ENCODE measurements at places on chromosomes 4 and X.

DNA sequence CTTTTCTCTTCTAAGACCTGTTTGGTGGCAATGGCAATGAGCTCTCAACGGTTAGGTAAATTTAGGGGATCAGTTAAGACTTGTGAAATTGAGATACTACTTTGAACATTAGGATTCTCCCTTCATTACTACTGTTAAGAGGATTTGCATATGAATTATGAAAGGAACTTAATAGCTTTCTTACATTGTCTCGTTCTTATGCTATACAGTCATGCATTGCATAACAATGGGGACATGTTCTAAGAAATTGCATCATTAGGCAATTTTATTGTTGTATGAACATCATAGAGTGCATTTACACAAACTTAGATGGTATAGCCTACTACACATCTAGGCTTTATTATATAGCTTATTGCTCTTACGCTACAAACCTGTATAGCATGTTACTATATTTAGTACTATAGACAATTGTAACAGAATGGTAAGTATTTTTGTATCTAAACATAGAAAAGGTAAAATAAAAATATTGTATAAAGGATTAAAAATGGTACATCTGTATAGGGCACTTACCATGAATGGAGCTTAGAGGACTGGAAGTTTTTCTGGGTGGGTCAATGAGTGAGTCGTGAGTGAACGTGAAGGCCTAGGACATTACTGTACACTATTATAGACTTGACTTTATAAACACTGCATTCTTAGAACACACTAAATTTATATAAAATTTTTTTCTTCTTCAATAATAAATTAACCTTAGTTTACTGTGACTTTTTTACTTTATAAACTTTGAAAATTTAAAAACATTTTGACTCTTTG lies 62.5 kb downstream of the PAQR3 start:
- peak; percentile 20 for DNase-seq

DNA sequence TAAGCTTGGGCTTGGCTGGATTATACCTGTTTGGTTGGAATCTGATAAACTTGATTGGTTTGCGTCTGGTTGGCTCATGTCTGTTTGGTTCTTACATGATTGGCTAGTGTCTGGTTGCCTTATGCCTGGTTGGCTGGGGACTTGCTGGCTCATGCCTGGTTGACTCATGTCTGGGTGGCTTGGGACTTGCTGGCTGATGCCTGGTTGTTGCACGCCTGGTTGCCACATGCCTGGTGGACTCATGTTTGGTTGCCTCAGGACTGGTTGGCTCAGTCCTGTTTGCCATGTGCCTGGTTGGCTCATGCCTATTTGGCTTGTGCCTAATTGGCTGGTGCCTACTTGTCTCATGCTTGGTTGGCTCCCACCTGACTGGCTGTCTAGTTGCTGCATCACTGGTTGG lies 104.5 kb downstream of the APOOL start:
- DNase-seq: no peak

- no peak for DNase-seq
These were observed 12.7 kb upstream of the RHOXF2B start for GRCh38 chrX:120090208-120090607.

GRCh38 chr4:168099195-168099594 lies 6.9 kb downstream of the ANXA10 start:
- DNase-seq: no peak

DNA sequence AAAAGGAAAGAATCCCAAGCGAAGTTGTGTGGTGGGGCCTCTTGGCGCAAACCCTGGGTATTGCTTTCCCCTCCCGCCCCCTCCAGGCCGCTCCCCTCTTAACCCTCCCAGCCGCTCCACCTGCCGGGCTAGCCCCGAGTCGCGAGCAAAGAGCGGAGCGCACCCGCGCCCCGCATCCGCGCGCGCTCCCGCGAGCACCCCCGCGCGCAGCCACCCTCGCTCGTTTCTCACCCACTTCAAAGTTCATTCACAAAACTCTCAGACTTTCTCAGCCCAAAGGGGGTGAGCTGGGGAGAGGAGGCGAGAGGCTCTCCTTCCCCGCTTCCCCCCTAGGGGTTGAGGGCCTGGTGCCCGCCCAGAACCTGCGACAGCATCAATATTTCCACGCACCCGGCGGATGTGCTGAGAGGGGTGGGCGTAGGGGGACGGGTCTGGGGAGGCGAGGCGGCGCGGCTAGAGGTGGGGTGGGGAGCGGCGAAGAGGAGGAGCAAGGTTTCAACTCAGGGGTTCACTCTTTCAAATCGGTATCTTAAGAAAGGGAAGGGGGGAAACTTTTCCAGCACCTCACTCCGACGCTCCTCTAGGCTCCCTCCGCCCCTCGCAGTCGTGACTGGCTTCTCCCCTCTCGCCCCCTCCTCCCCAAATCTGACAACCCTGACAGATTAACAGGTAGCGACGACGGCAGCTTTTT lies 1.8 kb downstream of the MAML3 start:
- DNase-seq: no peak

DNA sequence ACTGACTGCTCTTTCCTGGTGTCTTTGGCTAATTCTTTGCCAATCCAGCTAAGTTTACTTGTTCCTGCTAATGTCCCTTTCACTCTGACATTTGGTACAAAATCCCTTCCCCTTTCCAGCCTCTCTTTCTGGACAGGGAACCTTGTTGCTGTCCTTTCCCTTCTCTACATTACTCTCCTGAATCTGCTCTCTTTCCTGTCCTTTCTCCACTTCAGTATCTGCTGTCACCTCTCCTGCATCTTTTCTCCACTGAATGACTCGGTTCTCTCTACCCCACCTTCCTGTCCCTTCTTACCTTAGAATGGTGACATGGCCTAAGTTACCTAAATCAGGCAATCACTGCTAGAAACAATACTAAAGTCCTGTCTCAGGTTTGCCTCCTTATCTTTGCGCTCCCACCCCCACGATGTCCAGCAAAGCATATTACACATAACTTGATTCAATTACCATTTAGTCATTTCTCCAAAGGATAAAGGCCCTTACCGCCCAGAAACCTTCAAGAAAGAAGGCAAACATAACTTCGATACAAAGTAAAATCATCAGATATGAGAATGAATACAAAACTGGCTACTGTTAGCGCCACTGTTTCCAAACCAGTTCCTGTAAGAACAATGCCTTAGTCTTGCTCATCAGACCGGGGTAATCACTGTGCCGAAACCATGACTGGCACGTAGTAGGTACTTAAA lies 890 bp downstream of the BOD1L1 start:
- peak; percentile 27 for DNase-seq

- DNase-seq: peak; percentile 66
These were observed 86.1 kb downstream of the MAGEC1 start for GRCh38 chrX:141989815-141990214.

GRCh38 chrX:40247848-40248622 lies 150.3 kb upstream of the BCOR start:
- no peak for DNase-seq

- DNase-seq: no peak
These were observed 16.1 kb downstream of the BST1 start for GRCh38 chr4:15718959-15719358.

DNA sequence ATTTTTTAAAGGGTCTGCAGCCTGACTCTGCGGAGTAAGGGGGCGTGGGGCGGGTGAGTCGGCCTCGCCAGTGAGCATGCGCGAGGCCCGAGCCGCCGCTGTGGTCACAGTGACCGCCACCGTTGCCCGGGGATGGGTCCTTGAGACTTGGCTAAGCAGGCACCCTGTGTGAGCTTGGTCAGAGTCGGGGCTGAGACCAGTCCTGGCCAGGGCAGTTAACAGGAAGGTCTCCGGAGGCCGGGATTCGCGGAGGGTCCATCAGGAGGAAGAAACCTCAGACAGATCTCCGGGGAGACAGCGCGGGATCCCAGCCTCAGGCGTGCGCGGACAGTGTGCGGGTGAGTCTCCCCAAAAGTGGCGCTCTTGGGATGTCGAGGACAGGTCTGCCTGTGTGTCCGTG lies 1384.4 kb upstream of the PCDH10 start:
- DNase-seq: no peak

DNA sequence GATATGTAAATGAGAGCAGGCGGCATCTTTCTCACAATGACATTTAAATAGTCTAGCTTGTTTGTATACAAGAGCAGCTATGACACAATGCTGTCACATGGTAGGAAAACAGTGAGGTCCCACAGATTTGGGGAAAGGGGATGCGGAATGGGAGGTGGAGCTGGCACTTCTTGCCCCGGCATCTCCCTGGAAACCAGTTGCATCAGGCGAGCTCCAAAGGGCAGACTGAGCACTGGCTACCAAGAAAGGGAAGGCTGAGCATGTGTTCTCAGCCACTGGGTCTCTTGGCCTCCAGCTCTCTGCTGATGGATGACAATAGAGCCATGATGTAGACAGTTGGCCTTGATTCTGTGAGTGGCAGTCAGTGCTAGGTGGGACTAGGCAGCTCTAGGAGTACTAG lies 109.0 kb downstream of the UCHL1 start:
- DNase-seq: no peak

DNA sequence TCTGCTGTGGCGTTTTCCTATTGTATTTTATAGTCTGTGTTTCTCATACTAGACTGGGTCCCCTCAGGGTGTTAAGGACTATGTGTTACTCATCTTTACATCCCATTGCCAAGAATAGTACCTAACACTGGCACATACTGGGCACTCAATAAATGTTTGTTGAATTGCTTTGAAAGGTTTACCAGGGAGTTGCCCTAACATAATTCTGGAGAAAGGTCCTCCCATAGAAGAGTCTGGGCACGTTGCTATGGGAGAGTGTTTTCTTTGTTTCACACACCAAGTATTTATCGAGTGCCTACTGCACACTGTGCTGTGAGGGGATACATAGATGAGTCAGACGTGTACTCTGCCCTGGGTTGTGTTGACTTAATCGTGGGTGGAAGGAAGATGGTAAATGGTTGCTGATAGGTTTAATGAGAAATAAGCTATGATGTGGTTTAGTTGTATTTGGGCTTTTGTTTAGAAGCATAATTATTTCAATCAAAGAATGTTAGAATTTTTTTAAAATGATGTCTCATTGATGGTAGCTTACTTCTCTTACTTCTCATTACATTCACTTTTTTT lies 42.9 kb downstream of the AFF1 start:
- DNase-seq: peak; percentile 80

DNA sequence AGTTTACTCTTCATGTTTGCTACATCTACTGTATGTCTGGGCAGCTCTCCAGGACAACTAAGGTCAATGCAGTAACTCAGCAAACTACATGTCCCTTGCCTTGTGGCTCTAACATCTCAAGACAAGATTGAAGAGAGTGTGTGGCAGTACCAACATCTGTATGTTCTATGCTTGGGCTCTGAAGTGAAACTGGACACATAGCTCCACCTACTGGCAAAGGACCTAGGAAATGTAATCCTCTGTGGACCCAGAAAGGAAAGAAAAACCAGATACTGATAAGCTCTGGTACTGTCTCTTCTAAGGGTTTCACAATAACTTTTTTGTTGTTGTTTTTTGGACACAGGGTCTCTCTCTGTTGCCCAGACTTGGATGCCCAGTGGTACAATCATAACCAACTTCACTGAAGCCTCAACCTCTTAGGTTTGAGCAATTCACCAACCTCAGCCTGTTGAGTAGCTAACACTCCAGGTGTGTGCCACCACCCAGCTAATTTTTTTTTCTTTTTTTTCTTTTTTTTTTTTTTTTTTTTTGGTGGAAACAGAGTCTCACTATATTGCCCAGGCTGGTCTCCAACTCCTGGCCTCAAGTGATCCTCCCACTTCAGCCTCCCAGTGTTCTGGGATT lies 64.1 kb downstream of the QDPR start:
- DNase-seq: peak; percentile 91

DNA sequence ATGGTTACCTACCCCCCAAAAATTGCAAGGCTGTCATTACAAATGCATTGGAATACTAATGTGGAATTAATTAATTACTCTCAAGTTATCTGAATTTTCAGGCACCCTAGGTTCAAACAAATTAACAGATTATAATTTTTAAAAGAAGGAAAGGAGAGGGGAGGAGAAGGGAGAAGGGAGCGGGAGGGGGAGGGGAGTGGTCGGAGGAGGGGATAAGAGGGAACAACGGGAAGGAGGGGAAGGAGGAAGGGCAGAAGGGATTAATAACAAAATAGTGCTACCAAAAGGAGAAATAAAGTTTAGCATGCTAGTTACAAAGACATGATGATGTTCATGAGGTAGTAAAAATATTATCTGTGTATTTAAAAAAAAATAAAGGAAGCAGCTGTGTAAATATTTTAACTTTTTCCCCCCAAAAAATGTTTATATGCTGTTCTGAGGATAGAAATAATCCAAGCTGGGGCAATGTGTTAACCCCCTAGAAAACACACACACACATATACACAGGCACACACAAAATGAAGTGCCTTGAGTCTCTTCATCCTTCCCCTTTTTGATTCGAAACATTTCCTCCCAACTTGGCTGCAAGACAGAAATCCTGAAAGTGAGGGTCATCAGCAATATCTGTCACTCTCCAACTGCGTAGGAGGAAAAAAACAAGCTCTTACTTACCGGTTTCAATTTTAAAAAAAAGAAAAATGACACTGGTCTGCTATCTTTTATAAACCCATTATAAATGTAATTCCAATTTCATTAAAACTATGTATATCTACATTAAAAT lies 58.8 kb downstream of the PPP3CA start:
- DNase-seq: peak; percentile 41

- DNase-seq: no peak
These were observed 82.2 kb downstream of the DCLK2 start for GRCh38 chr4:150160473-150160872.

GRCh38 chr4:23728393-23728792 lies 161.5 kb downstream of the PPARGC1A start:
- DNase-seq: peak; percentile 28

GRCh38 chr4:41280010-41280409 lies 23.3 kb downstream of the UCHL1 start:
- peak; percentile 84 for DNase-seq

DNA sequence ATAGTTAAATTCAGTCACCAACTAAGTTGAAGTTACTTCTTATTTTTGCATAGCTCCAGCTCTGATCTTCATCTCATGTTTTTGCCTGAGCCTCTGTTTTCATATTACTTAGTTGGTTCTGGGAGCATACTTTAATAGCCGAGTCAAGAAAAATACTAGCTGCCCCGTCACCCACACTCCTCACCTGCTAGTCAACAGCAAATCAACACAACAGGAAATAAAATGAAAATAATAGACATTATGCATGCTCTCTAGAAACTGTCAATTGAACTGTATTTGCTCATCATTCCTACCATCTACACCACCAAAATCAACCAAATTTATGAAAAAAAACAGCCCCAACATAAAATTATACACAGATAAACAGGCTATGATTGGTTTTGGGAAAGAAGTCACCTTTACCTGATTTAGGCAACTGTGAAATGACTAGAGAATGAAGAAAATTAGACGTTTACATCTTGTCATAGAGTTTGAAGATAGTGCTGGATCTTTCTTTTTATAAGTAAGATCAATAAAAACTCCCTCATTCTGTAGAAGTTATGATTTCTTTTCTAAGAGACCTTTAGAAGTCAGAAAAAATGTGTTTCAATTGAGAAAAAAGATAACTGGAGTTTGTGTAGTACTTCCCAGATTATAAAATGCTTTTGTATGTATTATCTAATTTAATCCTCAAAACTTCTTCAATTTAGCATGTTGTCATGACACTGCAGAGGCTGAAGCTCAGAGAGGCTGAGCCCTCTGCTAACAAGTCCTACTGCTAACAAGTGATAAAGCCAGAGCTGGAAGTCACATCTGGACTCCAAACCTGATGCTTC lies 7.0 kb downstream of the ALB start:
- DNase-seq: no peak
